ENCODE measurements at places on chromosomes 11 and 22. TPM values are rescaled to one million over a fixed set of nuclear protein-coding genes. Genes with fewer than 3 reads are reported as not detected.

TRIM51G gene
- total RNA-seq, result not detected

GPR83 gene
- not detected for total RNA-seq

MOV10L1 gene
- 2.6 TPM for total RNA-seq

PKP3 gene
- total RNA-seq, result 4.7 TPM

E2F8 gene
- not detected for total RNA-seq

FAM181B gene
- total RNA-seq, result 0.16 TPM

TMEM151A gene
- total RNA-seq, result 0.16 TPM

OR52A1 gene
- not detected for total RNA-seq

MDK gene
- 12.3 TPM for total RNA-seq

TRIM51 gene
- total RNA-seq, result not detected

BRSK2 gene
- total RNA-seq, result not detected

HEPHL1 gene
- not detected for total RNA-seq

APOA5 gene
- 0.12 TPM for total RNA-seq

APOBEC3F gene
- 5.5 TPM for total RNA-seq

SMC1B gene
- total RNA-seq, result not detected

MTCH2 gene
- 59.1 TPM for total RNA-seq

MMP26 gene
- not detected for total RNA-seq

NCAM1 gene
- total RNA-seq, result 4.2 TPM

SCARF2 gene
- total RNA-seq, result 40.1 TPM

OR52I2 gene
- total RNA-seq, result not detected

SYT9 gene
- 0.12 TPM for total RNA-seq

GLB1L2 gene
- total RNA-seq, result 2.4 TPM

TRIM48 gene
- not detected for total RNA-seq

TUBA8 gene
- 1.5 TPM for total RNA-seq

NAALAD2 gene
- total RNA-seq, result 7.4 TPM

IL18 gene
- not detected for total RNA-seq

UBQLN3 gene
- total RNA-seq, result 0.12 TPM

C2CD2L gene
- total RNA-seq, result 4.4 TPM

ENTHD1 gene
- not detected for total RNA-seq

MOGAT2 gene
- total RNA-seq, result not detected

MISFA gene
- total RNA-seq, result 0.36 TPM

RFPL3 gene
- not detected for total RNA-seq

OR51A2 gene
- total RNA-seq, result not detected

C11orf65 gene
- 1.5 TPM for total RNA-seq

DUSP8 gene
- total RNA-seq, result 0.16 TPM

RAC2 gene
- total RNA-seq, result 10.2 TPM

OR8G1 gene
- total RNA-seq, result not detected

IGF2 gene
- 1.9 TPM for total RNA-seq

GVQW3 gene
- 1.9 TPM for total RNA-seq

CBLIF gene
- total RNA-seq, result not detected

CD6 gene
- not detected for total RNA-seq

OR4D10 gene
- not detected for total RNA-seq

SLC43A3 gene
- 54.8 TPM for total RNA-seq

RIMBP3C gene
- total RNA-seq, result 0.12 TPM

DDIAS gene
- 0.73 TPM for total RNA-seq

NXF1 gene
- 38.9 TPM for total RNA-seq

ADAMTS8 gene
- 0.12 TPM for total RNA-seq

TENM4 gene
- total RNA-seq, result 2.6 TPM

PANX2 gene
- 0.36 TPM for total RNA-seq
